ENCODE measurements at places on chromosomes 16 and 17. TPM values are rescaled to one million over a fixed set of nuclear protein-coding genes. Genes with fewer than 3 reads are reported as not detected.

Gene ADCY9
- 61.4 TPM for total RNA-seq

Gene SYNGR2
- 59.1 TPM for total RNA-seq

Gene KRTAP2-1
- total RNA-seq = not detected

DNA sequence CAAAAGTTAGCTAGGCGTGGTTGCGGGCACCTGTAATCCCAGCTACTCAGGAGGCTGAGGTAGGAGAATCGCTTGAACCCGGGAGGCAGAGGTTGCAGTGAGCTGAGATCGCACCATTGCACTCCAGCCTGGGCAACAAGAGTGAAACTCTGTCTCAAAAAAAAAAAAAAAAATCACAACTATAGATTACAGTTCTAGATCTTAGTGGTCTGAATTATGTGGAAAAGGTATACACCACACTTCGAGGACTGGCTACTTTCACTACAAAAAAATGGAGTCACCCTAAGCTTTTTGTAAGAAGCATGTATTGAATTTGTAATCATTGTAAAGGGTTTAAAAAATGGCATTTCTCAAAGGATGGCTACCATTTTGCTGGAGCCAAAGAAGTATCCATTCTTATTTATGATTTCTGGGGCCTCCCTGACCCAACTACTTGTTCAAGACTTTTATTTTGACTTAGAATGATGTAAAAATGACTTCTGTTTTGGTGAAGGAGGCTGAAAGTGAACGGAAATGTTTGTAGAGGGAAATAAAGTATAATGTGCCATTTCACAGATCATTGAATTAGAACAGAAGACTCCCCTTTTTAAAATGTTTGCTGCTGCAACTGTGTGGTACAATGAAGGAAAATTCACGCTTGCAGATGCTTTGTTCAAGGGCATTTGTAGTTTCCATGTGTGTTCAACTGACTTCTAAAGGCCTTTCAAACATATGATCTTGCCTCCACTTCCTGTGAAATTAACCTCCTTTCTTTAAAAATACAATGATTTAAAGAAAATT is 37.1 kb upstream of the NOL11 start:
- H3K27ac ChIP-seq = no peak overlapping the region
- no peak for DNase-seq

GRCh38 chr16:74304164-74304834 is 7.7 kb downstream of the PSMD7 start:
- H3K27me3 ChIP-seq = no peaks in the 10 kb centered on the region
- DNase-seq = no peak
- H3K36me3 ChIP-seq = peaks cover 68% of the 10 kb centered on the region
